ENCODE measurements at places on chromosomes 12 and 14. TPM values are rescaled to one million over a fixed set of nuclear protein-coding genes. Genes with fewer than 3 reads are reported as not detected.

DNA sequence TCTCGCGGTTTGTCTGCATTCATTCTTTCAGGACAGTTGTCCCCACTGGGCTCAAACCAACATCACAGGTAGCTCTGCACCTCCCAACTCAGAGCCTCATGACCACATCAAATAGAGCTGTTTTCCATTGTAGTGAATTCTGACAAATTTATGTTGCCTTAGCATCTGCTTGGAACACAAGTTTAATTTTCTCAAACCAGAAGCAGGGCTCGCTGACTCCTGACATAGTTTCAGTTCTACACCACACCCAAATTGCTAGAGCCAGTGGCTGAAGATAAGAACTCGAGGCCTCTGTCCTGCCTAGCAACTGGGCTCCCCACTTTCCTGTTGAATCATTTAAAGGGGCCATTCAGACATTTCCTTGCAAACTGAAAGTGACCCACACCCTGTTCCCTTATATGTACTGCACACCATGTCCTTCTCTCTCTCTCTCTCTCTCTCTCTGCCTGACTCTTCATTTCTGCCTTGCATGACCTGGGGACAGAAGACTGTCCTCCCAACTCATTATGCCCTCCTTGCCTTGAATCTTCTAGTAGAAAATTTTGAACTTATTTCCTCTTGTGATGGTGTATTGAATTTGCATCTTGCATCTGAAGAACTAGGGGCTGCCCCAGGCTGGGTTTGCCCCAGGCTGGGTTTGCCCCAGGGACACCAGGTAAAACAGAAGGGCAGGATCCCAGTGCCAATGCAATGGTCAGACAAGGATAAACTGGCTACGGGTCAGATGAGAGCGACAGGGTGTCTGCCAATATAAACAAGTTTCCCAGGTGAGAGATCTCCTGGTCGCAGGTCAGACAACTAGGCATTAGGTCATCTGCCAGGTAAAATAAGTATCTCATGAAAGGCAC lies 9.7 kb upstream of the WSCD2 start:
- DNase-seq = no peak

DNA sequence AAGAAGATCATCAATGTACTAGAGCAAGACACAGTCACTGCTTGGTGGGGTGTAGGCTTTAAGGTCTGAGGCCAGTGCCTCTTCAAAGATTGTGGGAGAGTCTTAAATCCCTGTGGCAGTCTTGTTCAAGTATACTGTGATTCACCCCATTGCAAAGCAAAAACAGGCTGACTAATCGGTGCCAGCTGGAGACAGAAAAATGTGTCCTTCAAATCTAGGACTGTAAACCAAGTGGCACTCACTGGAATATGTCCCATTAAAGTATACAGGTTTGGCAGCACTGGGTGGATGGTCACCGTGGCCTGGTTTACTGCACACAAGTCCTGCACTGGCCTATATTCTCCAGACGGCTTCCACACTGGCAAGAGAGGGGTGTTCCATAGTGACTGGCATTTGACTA lies 1315.3 kb downstream of the TMEM121 start:
- no peak for DNase-seq

ITGA5 gene
- 26.5 TPM for polyA plus RNA-seq

DNA sequence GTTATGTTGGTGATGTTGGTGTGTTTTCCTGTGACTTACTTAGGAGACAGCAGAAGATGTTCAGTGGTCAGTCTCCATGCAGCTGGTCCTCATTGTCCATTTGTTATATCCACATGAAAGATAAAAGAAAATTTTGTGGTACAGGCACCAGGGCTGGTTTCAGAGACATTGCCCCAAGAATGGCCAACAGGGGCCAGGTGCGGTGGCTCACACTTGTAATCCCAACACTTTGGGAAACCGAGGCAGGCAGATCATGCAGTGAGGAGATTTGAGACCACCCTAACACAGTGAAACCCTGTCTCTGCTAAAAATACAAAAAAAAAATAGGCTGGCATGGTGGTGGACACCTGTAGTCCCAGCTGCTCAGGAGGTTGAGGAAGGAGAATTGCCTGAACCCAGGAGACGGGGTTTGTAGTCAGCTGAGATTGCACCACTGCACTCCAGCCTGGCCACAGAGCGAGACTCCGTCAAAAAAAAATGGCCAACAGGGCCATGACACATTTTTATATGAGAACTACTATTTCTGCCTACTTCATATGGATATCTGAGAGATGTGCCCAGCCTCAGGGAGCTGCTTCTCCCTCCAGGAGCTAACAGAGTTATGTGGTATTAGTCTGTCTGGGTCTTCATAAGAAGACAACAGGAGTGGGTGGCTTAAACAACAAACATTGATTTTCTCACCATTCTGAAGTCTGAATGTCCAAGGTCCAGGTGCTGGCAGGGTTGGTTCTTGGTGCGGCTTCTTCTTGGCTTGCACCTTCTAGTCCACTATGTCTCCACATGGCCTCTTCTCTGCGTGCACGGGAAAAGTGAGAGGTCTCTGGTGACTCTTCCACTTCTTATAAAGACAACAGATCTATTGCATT lies 821.7 kb downstream of the TMEM121 start:
- no peak for DNase-seq

GRCh38 chr12:124675881-124676713 lies 108.7 kb upstream of the NCOR2 start:
- no peak for DNase-seq

E2F7 gene
- polyA plus RNA-seq = not detected
